ENCODE measurements at places on chromosomes 2 and 18.

DNA sequence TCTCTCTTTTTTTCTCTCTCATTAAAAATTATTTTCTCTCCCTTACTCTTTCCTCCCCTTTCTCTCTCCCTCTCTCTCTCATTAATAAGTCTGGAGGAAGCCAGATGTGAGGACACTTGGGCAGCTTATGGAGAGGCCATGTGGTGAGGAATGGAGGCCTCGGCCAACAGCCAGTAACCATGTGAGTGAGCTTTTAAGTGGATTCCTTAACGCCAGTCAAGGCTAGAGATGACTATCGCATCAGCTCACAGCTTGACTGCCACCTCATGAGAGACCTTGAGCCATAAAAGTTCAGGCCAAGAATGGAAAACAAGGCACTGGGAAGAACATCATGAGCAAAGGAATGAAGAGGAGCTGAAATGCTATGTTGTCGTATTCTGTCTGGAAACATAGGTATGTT lies 39.1 kb downstream of the ETAA1 start:
- DNase-seq = no peak

DNA sequence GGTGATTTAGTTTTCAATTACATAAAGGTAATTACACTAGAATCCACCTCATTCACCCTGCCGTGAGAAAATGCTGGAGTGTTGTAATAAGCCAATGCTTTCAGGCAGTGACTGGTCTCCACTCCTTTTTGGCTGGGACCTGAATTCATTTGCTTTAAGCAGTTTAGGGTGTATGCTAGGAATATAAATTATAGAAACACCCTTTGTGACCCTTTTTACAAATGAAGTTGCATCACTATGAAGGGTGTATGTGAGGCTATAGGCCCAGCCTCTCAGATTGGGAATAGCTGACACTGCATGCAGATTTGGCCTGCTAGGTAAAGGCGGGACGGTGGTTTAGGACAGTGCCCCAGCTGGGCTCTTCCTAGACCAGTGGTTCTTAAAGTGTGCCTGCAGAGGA lies 50.8 kb upstream of the NFE2L2 start:
- peak; percentile 40 for DNase-seq

- no peak for DNase-seq
Observed at GRCh38 chr2:10395893-10396292, 52.2 kb downstream of the ODC1 start.

- DNase-seq = no peak
Observed at GRCh38 chr2:165407466-165407865, 62.0 kb upstream of the CSRNP3 start.

Measured in NCI-H748 treated with DMSO at 0.1 percent for 48 hours (cell line).